ENCODE measurements at places on chromosomes 16 and 17. TPM values are rescaled to one million over a fixed set of nuclear protein-coding genes. Genes with fewer than 3 reads are reported as not detected.

The GABARAPL2 gene
- total RNA-seq, result 52.1 TPM

The SERPINF2 gene
- 1.6 TPM for total RNA-seq

The HS3ST3A1 gene
- total RNA-seq, result 0.12 TPM

The LRRC36 gene
- total RNA-seq, result 1.3 TPM

The SLC16A13 gene
- 1.1 TPM for total RNA-seq

The ENPP7 gene
- 0.12 TPM for total RNA-seq

The SEPTIN12 gene
- not detected for total RNA-seq

DNA sequence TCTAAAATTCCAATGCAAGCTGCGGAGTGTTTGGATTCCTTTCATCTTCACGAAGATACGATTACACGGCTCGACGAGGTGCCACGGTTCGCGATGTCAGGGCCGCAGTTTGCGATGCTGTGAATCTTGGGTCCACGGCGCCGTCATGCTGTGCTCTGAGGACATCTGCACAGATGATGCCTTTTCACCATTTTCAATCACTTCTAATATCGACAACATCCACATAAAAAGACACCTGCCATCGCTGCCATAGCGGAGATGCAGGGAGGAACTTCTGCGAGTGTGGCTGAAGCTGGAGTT, 6.8 kb upstream of the APRT start:
- no peak overlapping the region for H3K4me3 ChIP-seq
- H3K36me3 ChIP-seq, result no peaks in the 10 kb centered on the region
- no peaks in the 10 kb centered on the region for H3K4me1 ChIP-seq
- H3K27ac ChIP-seq, result no peak overlapping the region
- H3K27me3 ChIP-seq, result no peaks in the 10 kb centered on the region
- no peak for DNase-seq

- no peak overlapping the region for H3K4me3 ChIP-seq
- H3K27ac ChIP-seq, result no peak overlapping the region
- H3K4me1 ChIP-seq, result peaks cover 5% of the 10 kb centered on the region
- no peak for DNase-seq
- no peaks in the 10 kb centered on the region for H3K27me3 ChIP-seq
- H3K36me3 ChIP-seq, result no peaks in the 10 kb centered on the region
Observed at GRCh38 chr16:53911513-53911912, 207.6 kb downstream of the FTO start.

GRCh38 chr16:28063591-28064061, at the start of gene GSG1L:
Gene GSG1L, minus strand, starts transcription at chr16:28063714. Its CDS starts 290 bp downstream, at chr16:28063424.
- no peaks in the 10 kb centered on the region for H3K4me1 ChIP-seq
- no peak within 1 kb of the TSS for H3K27ac ChIP-seq
- DNase-seq, result no peak

DNA sequence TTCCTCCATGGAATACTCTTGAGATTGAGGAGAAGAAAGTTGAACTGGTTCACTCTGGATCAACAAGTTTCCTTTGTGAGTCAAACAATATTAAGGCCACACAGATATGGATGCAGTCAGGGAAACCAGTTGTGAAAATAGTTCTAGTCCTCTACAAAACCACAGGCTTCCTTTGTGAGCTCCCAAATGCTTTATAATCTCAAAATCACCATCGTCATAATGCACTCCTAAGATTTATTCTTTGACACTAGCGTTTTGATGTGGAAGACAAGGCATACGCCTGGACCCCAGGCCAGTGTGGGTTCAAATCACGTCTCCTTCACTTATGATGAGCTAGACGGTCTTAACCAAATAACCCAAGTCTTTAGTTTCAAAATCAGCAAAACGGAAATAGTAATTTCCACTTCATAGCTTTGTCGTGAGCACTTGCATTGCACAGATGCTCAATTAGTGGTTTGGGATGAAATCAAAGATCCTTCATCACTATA, 142.6 kb downstream of the STX8 start:
- no peak overlapping the region for H3K27ac ChIP-seq
- no peaks in the 10 kb centered on the region for H3K36me3 ChIP-seq
- H3K4me3 ChIP-seq, result no peak overlapping the region
- no peak for DNase-seq
- H3K27me3 ChIP-seq, result no peaks in the 10 kb centered on the region
- peaks cover 7% of the 10 kb centered on the region for H3K4me1 ChIP-seq

DNA sequence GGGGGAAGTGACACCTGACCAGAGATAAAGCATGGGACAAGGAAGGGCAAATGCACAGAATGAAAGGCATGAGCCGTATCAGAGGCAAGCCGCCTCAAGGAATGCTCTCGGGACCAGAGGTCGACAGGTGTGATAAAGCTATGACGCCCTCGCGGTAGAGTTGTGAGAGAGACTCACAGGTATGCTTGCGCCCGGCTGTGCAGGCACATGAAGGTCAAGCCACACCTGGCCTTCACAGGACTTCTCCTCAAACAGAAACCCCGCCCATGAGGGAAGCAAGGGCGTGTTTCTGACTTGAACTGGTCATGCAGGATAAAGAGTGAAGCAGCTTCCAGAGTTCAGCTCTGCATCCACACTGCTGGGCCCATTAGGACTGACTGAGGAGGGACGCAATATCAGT, 7.8 kb downstream of the NCBP3 start:
- H3K27ac ChIP-seq, result no peak overlapping the region
- no peak overlapping the region for H3K4me3 ChIP-seq
- H3K36me3 ChIP-seq, result peaks cover 18% of the 10 kb centered on the region
- H3K4me1 ChIP-seq, result peaks cover 8% of the 10 kb centered on the region

GRCh38 chr17:6069539-6070429, at the start of gene WSCD1:
Gene WSCD1, plus strand, starts transcription at chr17:6070379. Its CDS starts 10,280 bp downstream, at chr17:6080659.
- no peaks in the 10 kb centered on the region for H3K27me3 ChIP-seq
- H3K4me3 ChIP-seq, result peak within 1 kb of the TSS; percentile 49
- no peaks in the 10 kb centered on the region for H3K4me1 ChIP-seq
- H3K27ac ChIP-seq, result no peak within 1 kb of the TSS

DNA sequence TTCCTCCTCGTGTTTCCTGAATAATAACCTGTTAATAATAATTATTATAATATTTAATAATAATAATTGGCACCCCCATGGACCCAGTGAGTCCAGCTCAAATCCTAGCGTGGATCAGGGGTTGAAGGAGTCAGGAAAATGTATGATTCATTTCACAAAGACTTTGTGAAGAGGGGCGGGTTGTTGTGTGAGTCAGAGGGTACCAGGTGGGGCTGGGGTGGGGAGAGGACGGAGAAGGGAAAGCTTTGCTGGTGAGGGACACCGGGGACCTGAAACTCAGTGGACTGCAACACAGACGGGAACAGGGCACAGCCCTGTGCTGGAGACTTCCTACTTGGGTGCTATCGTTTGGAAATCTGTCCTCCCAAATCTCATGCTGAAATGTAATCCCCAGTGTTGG, 3.1 kb upstream of the ADORA2B start:
- no peaks in the 10 kb centered on the region for H3K36me3 ChIP-seq
- H3K27me3 ChIP-seq, result no peaks in the 10 kb centered on the region
- no peak overlapping the region for H3K4me3 ChIP-seq
- DNase-seq, result no peak
- no peaks in the 10 kb centered on the region for H3K4me1 ChIP-seq
- H3K27ac ChIP-seq, result no peak overlapping the region

DNA sequence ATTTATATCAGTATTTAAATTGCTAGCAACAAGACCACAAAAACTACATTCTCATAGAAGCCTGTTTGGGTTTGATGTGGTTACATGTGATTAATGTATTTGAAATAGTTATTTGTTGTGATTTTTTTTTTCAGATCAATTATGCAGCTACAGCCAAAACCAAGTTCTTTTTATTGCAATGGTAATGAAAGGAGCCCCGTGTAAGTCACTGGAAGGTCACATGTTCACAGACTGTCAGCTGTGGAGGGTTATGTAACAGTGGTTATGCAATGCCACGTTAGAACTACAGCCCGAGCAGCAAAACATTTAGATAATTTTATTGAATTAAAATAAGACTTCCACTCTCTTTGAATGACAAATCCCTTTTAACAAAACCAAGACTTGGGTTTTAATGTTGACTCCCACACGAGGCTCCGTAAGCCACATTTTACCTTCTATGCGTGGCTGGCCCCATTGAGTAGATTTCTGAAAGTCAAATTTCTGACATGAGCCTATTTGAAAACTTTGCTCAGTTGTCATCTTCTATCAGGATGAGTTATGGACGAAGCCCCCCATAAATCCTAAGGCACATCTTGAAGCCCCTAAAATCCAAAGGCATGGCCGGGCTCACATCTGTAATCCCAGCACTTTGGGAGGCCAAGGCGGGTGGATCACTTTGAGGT, 41.8 kb upstream of the SEC14L1 start:
- H3K36me3 ChIP-seq, result no peaks in the 10 kb centered on the region
- no peak overlapping the region for H3K4me3 ChIP-seq
- peaks cover 25% of the 10 kb centered on the region for H3K4me1 ChIP-seq
- H3K27me3 ChIP-seq, result no peaks in the 10 kb centered on the region
- DNase-seq, result peak; percentile 56
